ENCODE measurements at places on chromosomes 12 and 14.

- no peak for DNase-seq
Observed at GRCh38 chr14:73264080-73264884, 27.0 kb downstream of the PAPLN start.

GRCh38 chr12:69329669-69330428 is 18.3 kb upstream of the LYZ start:
- DNase-seq: peak; percentile 66

- peak; percentile 85 for DNase-seq
Observed at GRCh38 chr12:81949841-81950308, 190.7 kb upstream of the PPFIA2 start.

DNA sequence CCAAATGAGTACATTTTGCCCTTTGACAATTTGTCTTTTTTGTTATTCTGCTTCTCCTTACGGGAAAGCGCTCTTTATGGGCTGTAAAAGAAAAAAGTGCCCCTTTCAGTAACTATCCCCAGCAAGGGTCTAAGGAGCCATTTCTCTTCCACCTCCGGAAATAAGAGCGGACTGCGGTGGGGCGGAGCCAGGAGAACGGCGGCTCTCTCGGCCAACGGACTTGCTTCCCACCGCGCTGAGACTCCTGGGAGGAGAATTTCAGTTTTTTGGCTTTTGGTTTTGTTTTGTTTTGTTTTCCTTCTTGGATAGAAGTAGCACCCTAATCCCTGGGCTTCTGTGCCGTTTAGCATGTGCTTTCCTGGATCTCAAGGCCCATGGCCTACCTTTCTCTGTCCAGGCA is 43.5 kb downstream of the ZNF641 start:
- DNase-seq: no peak

GRCh38 chr12:124335426-124336183 is 40.7 kb downstream of the RFLNA start:
- no peak for DNase-seq

DNA sequence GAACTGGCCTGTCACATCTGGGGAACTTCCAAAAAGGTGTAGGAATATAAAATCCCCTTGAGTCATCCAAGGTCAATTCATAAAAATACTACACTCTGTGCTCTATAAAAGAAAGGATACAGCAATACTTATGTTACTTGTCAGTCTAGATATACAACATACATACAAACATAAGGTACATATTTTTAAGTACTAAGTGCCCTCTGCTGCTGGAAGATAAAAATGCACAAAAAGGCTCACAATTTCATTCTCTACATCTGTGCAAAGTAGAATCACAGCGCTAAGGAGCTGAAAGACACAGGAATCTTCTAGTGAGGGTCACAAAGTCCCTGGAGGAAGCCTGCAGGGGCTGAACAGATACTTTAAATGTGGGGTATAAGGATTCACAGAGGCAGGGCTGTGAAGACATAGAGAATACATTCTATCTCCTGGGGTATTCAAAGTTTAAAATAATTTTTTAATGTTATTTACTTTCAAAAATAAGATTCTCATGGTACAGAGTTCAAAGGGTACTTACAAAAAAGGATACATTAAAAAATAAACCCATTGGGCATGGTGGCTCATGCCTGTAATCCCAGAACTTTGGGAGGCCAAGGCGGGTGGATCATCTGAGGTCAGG is 10.2 kb upstream of the GOLGA5 start:
- DNase-seq: peak; percentile 79

GRCh38 chr12:2179953-2180736 is 127.4 kb downstream of the CACNA1C start:
- DNase-seq: peak; percentile 17

DNA sequence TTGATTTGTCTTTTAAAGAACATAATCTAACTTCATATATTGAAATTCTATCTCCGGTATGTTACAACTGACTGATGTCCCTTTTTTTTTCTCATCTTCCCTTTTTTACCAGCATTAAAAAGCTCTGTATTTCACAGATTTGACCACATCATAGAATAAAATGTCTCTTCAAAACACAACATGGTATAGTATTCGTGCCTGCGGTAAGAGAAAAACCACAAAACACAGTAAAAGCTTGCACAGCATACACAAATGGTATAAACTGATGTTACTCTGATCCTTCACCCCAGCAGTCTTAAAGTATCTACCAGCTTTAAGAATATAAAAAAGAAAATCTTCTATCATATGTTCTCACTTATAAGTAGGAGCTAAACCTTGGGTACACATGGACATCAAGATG is 83.4 kb downstream of the HECTD1 start:
- DNase-seq: no peak

GRCh38 chr14:75559451-75560222 is 18.8 kb upstream of the FLVCR2 start:
- DNase-seq: peak; percentile 66

DNA sequence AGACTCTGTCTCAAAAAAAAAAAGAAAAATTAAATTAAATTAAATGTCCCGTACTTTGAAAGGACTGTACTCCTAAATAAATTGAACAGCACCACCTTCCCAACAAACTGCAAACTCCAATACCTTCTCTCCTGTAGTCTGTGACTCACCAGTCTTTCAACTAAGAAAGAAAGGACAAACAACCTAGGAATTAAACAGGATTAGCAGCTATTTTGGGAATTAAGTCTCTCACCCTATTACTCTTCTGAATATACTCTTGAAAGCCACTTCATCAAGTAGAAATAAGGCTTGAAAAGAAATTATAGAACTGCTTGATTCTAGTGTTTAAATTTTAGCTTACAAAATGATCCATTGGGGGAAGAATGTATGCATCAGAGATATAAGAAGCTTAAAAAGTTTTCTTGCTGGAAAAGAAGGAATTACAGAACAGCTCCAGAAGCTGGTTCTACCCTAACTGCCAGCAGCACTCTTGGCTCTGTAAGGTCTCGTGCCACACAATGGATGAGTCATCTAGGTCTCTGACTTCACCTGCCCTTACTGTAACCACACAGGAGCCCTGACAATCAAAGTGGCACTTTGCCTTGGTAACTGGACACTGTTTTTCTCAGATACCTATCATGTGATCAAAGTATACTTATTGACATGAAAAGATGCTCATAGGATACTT is 57.0 kb upstream of the CERS5 start:
- DNase-seq: no peak

Data from inflammatory macrophage treated with lipopolysaccharide for 4 hours (primary cell).